ENCODE measurements at places on chromosomes 12 and 14. TPM values are rescaled to one million over a fixed set of nuclear protein-coding genes. Genes with fewer than 3 reads are reported as not detected.
A peak's percentile ranks its signal among the peaks of the same experiment; 100 is the strongest.

DNA sequence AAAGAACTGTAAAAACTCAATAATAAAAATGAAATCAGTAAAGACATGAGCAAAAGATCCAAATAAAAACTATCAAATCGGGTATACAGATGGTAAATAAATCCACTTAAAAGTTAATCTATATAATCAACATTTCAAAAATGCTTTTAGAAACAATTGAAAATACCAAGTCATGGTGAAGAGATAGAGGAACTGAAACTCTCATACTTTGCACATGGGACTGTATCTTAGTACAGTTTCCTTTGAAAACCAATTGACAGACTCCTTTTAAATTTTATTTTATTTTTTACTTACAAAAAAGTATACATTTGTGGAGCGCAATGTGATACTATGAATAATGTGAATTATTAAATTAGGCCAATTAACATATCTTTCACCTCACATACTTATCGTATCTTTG, 98.6 kb upstream of the FAR2 start:
- DNase-seq = no peak

- DNase-seq = peak; percentile 48
These were observed 830 bp downstream of the PPP4R3A start for GRCh38 chr14:91509083-91509877.

DNA sequence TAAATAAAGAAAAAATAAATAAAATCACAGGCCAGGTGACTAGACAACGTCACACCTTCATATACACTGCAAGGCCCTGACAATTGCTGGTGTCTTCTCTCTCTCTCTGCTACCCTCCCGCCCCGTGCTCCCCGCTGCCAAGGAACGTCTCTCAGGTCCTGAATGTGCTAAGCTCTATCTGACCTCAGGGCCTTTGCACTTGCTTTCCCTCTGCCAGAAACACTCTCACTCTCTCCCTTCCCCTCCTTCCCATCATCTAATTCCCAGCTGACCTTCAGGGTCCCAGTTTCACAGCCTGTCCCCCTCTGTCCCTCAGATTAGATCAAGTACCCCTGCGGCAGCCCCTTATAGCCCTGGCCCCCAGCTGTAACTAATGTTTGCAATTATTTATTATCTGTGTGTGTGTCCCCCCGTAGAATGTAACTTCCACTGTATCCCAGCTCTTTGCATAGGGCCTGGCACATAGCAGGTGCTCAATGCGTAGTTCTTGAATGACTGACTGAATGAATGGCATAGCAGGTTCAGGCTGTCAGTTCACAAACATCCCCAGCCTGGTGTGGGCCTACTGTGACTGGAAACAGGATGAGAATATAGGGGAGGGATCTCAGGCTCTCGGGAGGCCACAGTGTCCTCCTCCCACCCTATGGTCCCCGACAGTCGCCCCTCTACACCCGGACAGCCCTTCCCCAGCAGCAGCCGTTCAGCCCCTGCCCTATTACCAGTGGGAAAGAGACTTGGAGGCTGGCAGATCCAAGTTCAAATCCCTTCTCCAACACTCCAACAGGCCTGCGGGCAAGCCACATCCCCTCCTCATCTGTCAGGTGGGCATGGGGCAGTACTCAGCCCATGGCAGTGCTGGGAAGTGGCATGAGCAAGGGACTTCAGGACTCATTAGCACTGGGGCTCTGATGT, 6.6 kb downstream of the BEGAIN start:
- no peak for DNase-seq

- no peak for DNase-seq
These were observed 136.6 kb downstream of the SSPN start for GRCh38 chr12:26331960-26332359.

GRCh38 chr12:100128512-100128908, 14.2 kb downstream of the BLTP3B start:
- peak; percentile 31 for DNase-seq

DNA sequence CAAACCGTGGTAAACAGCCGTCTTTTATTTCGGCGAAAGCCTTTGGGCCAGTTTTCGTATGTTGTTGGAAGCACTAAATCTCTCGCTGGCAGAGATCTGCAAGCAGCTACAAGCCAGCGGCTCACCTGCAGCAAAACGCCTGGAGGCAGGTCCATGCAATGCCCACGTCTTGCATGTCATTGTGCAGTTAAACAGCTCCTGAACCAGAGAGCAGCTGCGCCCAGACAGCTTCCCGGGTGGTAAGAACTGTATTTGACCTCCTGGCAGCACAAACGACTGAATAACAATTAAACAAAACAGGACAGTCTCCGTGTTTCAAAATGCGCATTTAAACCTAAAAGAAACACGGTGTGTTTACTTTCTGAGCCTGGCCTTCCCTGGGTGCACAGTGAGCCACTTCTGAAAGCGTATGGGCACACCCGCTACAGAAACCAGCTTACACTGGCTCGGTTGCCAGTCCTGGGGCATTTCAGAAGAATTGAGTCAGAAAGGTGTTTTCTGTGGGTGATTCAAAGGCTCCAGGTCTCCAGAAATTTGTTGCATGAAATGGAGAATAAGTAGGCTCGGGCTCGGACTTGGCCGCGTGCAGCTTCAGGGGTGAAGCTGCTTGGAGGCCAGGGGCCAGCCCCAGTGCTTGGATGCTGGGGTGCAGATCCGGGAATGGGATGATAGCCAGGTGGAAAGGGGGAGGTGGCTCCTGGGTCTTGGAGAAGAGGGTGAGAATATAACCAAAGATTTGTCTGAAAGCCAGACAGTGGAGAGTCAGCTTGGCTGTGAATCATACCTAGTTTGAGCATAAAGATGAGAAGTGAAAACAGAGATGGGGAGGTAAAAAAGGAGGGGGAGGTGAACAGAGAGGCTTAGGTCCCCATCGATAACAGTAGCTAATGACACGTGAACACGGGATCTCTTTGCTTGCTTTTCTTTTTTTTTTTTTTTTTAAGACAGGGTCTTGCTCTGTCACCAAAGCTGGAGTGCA, 24.9 kb upstream of the FZD10 start:
- DNase-seq = no peak

- DNase-seq = peak; percentile 34
These were observed 142.3 kb upstream of the ARHGAP5 start for GRCh38 chr14:31934767-31935266.

GRCh38 chr14:68669603-68670358, 123.1 kb downstream of the ZFP36L1 start:
- no peak for DNase-seq

- no peak for DNase-seq
These were observed 958.4 kb downstream of the SLC6A15 start for GRCh38 chr12:83954071-83954789.

The OR6C2 gene
- not detected for total RNA-seq

The EEF1AKMT3 gene
- 11.7 TPM for total RNA-seq

The ZNF891 gene
- total RNA-seq = 1.2 TPM

The RNASE7 gene
- total RNA-seq = not detected

The SERPINA5 gene
- 0.34 TPM for total RNA-seq

The GPR84 gene
- total RNA-seq = not detected

The SLC7A8 gene
- 19.6 TPM for total RNA-seq

Measured in K562 (cell line).